ENCODE measurements at places on chromosomes 6 and 20.

DNA sequence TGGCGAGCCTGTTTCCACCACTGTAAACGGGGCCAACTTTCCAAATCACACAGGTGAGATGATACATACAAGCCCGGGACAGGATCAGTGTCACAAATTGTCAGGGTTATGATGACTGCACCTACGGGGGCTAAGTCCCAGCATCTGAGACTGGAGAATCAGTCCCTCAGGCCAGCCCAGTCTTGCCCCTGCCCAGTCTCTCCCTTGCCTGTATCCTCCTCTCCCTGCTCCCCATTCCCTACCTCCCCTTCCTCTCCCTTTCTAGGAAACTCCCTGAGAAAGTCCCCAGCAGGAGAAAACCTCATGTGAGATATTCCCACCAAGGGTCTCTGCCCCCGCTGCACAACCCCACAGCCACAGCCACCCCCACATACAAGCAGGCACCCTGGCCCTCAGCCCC, 1.5 kb downstream of the FOXS1 start:
- DNase-seq: no peak

- DNase-seq: peak; percentile 12
Measured at GRCh38 chr6:150924808-150925589, 59.5 kb downstream of the MTHFD1L start.

GRCh38 chr20:1900321-1900801, 5.2 kb downstream of the SIRPA start:
- DNase-seq: peak; percentile 32

GRCh38 chr6:148727104-148727503, 19.7 kb upstream of the UST start:
- no peak for DNase-seq

GRCh38 chr20:50146214-50146613, 7.3 kb downstream of the PEDS1 start:
- DNase-seq: no peak

DNA sequence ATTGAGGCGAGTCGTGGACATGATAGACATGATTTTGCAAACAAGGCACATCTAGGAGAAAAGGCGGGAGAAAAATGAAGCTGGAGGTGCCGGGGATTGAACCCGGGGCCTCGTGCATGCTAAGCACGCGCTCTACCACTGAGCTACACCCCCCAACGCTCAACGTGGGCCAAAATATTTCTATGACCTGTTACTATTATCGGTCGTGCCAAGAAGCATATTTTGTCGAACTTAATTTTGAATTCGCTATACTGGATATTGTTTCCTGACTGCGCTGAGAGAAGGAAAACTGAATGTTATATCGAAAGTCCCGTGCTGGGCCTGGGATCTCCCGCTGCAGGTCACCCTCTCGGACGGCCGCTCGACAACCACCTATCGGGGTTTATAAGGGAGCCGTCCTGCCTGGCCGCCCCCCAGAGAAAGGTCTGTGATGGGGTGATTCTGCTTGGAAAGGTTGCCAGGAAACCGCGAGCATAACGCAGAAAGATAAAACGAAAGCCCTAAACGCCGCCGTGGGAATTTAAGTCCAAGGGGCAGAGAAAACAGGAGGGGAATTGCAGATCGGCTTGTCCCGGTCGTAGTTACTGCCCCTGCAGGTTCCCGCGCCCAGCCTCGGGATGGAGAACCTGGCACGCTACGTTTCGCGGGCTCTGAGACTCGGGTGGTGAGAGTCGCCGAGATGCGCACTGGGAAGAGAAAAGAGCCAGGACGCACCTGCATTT, 60.0 kb downstream of the TRIM27 start:
- DNase-seq: peak; percentile 97

GRCh38 chr6:159720708-159721107, 6.6 kb upstream of the WTAP start:
- no peak for DNase-seq

- no peak for DNase-seq
Measured at GRCh38 chr6:155778336-155778735, 322.7 kb upstream of the NOX3 start.

DNA sequence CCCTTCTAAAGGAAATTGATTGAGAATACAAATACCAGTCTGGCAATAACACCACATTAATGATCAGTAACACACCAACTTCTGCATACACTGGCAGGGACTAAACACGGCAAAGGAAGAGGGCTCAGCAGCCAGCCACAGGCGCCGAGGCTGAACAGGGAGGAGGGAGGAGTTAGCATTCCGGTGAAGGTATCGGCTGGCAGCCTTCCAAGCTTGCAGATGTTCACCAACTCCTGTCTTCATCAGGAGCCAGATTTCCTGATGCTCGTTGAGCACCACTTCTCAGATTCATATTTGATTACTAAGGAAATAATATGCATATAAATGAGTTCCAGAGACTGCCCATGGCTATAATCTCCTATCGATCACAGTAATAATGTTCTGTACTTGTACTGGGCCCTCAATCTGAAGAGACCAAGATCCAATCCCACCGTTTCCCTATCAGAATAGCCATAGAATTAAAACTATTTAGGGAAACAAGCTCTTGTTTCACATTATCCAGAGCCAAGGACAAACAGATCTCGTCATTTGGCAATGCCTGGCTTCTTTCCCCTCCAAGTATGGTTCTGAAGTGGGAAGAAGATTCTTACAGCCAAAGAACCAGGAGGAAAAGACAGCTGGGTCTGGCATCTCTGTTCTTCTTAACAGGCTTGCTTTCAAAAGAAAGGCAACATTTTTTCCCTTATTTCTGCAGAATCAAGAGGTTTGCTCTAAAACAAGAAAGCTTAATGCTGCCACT, 42.2 kb downstream of the GFOD1 start:
- no peak for DNase-seq

DNA sequence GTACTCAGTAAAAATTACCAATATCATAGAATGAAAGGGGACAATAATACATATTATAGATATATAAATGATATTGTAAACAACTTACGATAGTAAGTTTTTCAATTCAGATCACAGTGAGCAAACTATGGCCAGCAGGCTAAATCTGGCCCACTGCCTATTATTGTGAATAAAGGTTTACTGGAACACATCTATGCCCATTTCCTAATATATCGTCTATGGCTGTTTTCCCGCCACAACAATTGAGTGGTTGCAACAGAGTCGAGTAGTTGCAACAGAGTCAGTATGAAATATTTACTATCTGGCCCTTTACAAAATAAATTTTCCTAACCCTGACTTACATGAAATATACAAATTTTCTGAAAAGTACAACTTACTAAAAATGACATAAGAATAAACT, 297.3 kb upstream of the KCNQ5 start:
- DNase-seq: no peak

- no peak for DNase-seq
Measured at GRCh38 chr6:55868771-55869479, 6.5 kb downstream of the BMP5 start.

DNA sequence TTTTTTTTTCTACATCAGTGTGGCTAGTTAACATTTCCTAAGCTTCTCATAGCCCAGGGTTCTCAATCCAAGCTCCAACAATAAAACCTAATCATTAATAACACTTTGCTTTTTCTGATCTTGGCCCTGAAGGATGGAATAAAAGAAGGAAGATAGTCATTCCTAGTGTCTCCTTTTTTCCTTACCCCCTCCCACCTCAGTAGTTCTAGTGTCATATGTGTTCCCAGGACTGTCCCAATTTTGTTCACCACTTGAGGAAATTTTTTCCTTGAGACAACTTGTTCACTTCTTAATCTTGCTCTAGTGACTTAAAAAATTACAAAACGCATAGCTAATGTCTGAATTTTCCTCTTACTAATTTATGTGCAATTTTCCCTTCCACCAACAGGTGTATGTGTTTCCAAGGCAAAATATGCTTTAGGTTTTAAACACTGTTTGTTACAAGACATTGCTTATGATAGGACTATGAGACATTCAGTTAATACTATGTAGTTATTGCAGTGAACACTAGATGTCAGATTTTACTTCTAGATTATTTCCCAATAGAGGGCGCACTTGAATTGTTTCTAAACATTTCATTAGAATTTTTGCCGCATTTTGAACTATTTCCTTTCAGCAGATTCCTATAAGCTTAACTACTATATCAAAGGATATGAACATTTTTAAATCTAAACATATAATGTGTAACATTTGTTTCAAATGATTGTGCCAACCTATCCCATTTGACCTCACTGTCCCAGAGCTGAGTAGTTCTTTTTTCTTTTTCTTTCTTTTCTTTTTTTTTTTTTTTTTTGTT, 18.5 kb upstream of the C6orf141 start:
- peak; percentile 38 for DNase-seq

GRCh38 chr6:5122504-5123112, 37.5 kb downstream of the PPP1R3G start:
- no peak for DNase-seq

- DNase-seq: no peak
Measured at GRCh38 chr20:4022386-4023286, 7.3 kb upstream of the RNF24 start.

GRCh38 chr20:6882561-6883291, 115.2 kb downstream of the BMP2 start:
- DNase-seq: no peak

DNA sequence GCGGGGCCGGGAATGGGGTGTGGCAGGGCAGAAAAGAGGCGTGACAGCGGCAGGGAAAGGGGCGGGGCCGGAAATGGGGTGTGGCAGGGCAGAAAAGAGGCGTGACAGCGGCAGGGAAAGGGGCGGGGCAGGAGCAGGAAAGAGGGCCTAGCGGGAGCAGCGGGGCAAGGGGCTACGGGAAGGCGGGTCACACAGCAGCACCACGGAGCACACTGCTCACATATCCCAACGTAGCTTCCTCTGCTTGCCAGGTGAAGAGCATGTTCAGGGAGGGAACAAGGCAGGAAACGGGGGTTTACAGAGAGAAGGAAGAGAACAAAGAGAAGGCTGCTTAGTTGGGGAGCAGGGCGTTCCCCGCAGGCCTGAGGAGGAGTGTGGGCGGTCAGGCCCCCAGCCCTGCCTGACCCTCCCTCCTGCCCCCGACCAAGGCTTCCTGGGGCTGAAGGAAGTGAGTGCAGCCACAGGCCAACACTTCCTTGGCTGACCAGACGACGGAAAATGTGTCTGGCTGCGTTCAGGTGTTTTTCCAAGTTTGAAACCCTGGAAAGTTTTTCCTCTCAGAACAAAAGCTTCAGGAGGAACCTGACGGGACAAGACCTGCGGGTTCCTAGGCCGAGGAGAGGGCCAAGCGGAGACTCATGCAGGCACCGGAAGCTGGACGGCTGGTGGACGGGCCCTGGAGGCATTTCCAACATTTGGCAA, 13.8 kb downstream of the UCKL1 start:
- DNase-seq: peak; percentile 17

- DNase-seq: no peak
Measured at GRCh38 chr6:136508725-136509392, 41.4 kb downstream of the MAP7 start.

- DNase-seq: no peak
Measured at GRCh38 chr6:161660666-161661571, 387.1 kb upstream of the AGPAT4 start.

Data from inflammatory macrophage treated with lipopolysaccharide for 1 hour (primary cell).